ENCODE measurements at places on chromosomes 6 and 20. TPM values are rescaled to one million over a fixed set of nuclear protein-coding genes. Genes with fewer than 3 reads are reported as not detected.

DNA sequence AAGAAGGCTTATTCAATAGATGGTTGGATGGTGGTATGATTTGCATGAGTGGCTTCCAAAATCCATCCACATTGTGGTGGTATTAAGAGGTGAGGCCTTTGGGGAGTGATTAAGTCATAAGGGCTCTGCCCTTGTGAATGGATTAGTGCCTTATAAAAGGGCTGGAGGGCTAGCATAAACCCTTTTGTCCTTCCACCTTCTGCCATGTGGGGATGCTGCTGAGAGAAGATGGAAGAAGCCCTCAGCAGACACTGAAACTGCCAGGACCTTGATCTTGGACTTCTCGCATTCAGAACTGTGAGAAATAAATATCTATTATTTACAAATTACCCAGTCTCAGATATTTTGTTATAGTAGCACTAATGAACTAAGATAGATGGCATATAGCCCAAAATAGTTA is 27.8 kb upstream of the SRPK1 start:
- DNase-seq: no peak

DNA sequence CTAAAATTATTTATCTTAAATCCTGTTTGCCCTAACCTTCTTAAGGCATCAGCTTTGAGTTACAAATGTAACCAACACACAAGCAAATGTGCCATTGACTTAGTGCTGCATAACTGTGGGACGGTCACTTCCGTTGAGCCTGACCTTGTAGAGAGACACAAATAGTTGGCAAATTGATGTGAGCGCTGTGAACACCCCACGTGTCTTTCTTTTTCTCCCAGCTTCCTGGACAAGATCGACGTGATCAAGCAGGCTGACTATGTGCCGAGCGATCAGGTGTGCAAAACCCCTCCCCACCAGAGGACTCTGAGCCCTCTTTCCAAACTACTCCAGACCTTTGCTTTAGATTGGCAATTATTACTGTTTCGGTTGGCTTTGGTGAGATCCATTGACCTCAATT is 56.4 kb downstream of the GNAS start:
- no peak for DNase-seq

- DNase-seq: no peak
Observed at GRCh38 chr6:71496018-71496721, 207.6 kb downstream of the OGFRL1 start.

Gene SLC44A4
- total RNA-seq: 0.12 TPM

- no peak for DNase-seq
Observed at GRCh38 chr20:22403022-22403631, 181.2 kb downstream of the FOXA2 start.

Gene CEP162
- 6.1 TPM for total RNA-seq

Gene SDCBP2
- 2.2 TPM for total RNA-seq

DNA sequence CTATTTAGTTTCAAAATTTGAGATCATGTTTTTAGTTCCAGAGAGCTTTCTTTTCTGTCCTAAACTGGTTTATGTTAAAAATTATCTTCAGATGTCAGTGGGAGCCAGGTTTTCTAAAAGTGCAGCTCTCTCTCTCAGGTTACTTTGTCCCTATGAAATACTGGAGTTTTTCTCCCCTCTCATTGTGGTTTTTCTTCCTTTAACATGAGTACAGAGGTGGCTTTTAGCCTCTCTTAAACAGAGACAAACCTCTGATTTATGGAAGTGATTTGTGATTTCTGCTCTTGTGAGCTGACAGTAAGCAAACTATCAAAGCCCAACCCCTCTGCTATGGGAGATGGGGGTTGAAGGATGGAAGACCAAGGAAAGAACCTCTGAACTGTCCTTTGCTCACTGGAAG is 85.7 kb downstream of the LIN28B start:
- DNase-seq: no peak

Gene MED23
- 34.0 TPM for total RNA-seq

DNA sequence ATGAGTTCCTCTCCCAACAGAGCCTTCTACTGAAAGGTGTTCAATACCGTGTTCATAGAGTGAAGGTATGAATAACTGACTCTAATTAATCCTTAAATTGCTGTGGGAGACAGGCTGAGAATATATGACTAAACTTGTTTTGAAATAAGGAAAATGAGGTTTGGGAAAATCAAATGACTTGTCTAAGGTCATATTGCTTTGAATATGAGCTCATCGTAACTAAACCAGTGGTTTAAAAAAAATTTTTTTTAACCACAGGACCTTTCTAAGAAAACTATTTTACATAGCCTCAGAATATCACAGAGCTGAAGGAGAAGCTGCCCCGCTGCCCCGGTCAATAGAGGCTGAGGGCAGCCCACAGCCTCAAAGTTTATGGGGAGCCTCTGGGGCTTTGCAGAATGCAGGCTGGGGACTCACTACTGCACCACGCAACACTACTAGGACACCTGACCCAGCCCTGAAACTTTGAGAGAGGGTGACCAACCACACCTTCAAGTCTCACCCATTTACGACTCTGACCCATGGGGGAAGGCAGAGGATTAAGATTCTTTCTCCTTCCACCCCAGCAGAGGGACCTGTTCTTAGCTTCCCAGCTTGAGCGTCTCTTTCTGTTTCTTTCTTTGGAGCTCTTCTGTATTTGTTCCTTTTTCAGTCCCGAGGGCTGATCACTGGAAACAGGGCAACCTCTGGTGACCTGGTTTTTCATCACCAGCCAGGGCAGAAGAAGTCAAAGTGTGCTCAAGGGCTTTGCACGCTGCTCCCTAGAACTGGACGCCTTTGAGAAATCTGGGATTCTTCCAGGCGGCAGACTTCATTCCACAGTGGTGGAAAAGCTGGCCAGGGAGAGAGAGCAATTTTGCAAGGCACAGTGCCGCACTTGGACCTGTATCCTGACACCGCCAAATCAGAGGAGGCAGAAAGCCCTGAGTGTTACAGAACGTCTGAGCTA is 220.2 kb downstream of the ATXN1 start:
- DNase-seq: no peak

DNA sequence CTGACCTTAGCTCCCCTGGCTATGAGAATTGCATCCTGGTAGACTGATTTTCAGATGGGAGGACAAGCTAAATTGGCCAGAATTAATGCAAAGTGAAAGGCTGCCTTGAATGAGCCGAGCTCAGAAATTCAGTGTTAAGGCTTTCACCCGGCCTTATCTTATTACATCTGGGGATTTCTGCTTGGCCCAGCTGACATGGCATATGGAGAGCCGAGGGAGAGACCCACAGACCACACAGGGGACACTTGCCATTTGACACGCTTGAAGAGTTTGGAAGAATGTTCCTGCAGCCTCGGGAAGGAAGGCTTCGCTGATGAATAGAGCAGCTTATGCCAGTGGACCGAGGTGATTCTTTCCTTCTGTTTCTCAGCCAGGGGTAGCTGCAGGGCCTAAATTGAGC is 9.0 kb downstream of the MOCS3 start:
- no peak for DNase-seq

- DNase-seq: no peak
Observed at GRCh38 chr6:12334526-12335130, 44.5 kb downstream of the EDN1 start.

DNA sequence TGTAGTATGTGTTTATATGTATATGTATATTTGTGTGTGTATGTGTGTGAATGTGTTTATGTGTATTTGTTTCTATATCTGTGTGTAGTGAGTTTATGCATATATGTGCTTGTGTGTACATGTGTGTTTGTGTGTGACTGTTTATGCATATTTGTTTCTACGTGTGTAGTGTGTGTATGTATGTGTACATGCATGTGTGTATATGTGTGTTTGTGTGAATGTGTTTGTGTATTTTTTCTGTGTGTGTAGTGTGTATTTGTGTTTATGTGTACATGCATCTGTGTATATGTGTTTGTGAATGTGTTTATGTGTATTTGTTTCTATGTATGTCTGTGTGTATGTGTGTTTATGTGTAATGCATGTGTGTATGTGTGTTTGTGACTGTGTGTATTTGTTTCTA is 12.1 kb upstream of the SMOC2 start:
- DNase-seq: no peak

Gene RCAN2
- 0.44 TPM for total RNA-seq

- peak; percentile 53 for DNase-seq
Observed at GRCh38 chr6:166627875-166628801, 1.1 kb upstream of the RPS6KA2 start.

DNA sequence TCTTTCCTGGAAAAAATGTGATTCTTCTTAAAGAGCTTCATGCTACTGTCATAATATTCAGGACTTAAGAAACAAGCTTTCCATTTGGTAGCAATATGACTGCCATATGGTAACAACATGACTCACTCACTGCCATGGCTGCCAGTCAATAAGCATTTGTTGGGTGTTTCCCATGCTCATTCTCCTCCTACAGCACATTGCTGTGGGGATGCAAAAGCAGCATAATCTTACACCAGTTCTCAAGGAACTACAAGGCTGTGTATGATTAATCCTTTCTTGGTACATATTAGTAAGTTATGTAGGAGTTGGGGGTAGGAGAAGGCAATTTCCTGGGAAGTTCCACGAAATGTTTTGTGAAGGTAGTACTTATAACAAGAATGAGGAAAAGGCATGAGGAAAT is 76.7 kb downstream of the CEP162 start:
- DNase-seq: no peak

Gene SLPI
- total RNA-seq: not detected

Gene GRM4
- total RNA-seq: not detected

Gene TBX18
- total RNA-seq: not detected

DNA sequence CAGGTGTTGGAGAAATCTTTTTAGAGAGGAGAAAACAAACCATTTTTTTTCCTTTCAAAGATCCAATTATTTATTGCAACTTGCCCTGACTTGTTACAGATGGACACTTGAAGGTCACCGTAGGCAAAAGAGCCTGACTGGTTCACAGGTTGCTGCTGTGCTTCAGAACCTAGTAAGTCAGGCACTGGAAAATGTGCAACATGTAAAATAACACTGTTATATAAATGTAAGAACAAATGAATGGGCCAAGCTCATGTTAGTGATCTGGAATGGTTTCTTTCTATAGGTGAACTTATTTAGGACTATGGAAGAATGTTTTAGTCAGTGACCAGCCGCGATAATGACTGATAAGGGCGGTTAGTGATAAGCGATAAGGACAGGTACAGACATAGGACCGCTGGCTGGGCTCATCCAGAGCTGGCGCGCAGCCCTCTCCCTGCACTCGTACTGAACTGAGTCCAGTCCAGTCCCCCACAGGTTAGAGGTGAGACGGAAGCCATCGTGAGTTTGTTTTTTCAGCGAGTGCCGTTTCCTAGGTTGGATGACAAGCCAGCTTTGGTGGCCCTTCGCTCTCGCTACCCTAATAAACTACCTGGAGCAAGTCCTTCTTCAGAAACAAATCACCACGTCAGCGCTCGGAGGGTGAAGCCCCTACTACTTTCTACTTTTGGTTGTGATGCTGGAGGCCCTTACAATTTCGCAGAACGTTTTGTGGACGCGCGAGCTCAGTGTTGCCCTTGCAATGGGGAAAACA is 94.4 kb upstream of the PRDM1 start:
- no peak for DNase-seq

Gene SGK2
- 0.17 TPM for total RNA-seq

GRCh38 chr6:27706431-27706830 is 205.8 kb downstream of the OR2B2 start:
- no peak for DNase-seq

Gene METTL24
- not detected for total RNA-seq

DNA sequence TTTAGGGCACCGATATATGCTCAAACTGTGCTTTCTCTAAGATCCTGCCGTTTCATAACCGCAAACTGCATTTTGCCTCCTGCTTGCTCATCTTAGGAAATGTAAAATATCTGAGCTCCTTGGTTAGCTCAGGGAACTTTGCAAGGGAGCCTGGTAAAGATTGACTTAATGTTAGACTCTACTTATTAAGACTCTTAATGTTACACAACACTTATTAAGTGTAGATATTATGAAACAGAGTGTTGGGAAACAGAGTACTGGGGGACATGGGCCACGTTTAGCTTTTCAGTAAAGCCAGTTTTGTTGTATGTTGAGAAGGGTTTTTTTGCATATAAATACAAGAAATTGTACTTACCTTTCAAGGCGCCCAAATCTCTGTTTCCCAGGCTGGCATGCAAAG is 1.9 kb downstream of the LTV1 start:
- DNase-seq: no peak

Gene DDX43
- 0.66 TPM for total RNA-seq

GRCh38 chr6:154548130-154548830 is 37.8 kb upstream of the CNKSR3 start:
- DNase-seq: no peak

- no peak for DNase-seq
Observed at GRCh38 chr6:143401636-143402370, 48.7 kb downstream of the ADAT2 start.

GRCh38 chr6:158548418-158549161 is 11.3 kb upstream of the TMEM181 start:
- no peak for DNase-seq

DNA sequence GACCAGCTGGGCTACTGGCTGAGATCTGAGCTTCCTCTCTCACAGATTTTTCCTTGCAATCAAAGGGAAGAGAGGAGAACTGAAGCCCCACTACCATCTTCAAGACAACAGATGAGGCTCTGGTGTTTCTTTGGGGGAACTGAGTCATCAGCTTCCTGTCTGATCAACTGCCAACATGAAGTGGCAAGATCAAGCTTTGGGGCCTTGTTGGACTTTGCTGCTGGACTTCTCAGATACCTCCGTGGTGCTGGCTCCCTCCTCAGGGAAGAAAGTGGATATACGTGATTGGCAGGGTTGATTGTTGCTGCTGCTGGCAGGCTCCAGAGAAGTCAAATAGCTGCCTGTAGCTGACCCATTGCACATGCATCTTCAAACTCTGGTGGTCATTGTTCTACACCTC is 3.6 kb upstream of the TOX2 start:
- DNase-seq: no peak

GRCh38 chr6:165843568-165844113 is 180.6 kb upstream of the PDE10A start:
- no peak for DNase-seq

Gene CLDN20
- total RNA-seq: 0.29 TPM

DNA sequence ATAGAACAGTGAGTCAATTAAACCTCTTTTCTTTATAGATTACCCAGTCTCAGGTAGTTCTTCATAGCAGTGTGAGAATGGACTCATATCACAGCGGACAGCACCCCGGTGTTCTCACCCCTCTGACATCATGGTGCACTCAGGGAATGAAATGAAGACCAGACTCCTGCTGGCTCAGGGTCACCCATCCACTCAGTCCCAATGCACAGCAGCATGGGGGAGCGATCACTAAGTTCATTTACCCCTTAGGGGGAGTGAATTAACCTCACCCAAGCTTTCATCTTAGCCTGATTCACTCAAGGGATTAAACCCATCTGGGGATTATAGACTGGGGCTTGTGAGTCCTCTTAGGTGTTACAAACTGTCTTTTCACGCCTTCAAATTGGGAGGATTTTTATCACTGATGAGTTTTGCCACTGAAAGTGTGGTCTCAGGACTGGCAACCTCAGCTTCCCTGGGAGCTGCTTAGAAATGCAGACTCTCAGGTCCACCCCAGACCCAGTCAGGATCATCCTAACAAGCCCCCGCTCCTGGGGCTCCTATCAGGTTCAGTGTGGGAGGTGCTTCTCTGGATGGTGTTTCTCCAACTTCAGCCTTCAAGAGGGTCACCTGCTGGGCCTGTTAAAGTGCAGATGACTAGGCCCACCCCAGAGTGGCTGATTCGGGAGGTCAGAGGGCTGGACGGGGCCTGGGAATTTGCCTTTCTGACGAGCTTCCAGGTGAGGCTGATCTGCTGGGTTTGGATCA is 44.3 kb upstream of the FRMD1 start:
- no peak for DNase-seq

Measured in activated T-helper 1 cell treated with anti-CD3 and anti-CD28 coated beads, Interleukin-12 subunit alpha, Interleukin-12 subunit beta, Interleukin-2, Interleukin-4 antibody, amounts not matched to agents 30 ng/mL and 10 ng/mL and 1 ng/mL, durations not matched to agents 14 hours and 24 hours and 36 hours (primary cell).